ENCODE measurements at places on chromosomes 4 and X.

DNA sequence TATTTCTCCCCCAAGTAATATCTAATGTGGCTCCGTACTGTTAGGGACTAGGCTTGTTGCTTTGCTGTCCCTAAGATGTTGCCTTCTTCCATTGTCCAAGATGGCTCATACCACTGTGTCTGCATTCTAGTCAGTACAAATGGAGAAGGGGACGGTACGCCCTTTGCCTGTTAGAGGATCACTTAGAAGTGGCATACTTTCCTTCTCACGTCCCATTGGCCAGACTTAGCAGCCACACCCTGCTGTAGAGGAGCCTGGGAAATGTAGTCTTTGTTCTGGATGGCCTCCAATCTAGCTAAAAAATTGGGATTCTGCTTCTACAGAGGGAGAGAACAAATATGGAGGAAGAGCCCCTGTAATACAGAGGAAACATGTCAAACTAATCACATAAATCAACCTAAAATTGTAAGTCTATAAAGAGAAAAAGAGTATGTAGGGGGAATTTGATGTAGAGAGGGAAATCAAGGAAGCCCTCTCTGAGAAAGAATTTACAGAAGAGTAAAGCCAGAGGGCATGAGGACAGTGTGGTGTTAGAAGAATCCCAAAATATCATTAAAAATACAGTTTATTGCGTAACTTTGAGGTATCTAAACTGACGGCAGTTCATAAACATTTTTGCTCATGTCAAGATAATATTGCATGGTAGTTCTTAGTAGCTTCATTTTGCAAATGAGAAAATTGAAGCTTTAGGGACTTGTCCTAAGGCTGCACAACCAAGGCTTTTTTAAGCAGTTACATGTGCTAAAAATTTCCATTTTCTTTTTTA, 15.1 kb downstream of the PRIMPOL start:
- DNase-seq: no peak

DNA sequence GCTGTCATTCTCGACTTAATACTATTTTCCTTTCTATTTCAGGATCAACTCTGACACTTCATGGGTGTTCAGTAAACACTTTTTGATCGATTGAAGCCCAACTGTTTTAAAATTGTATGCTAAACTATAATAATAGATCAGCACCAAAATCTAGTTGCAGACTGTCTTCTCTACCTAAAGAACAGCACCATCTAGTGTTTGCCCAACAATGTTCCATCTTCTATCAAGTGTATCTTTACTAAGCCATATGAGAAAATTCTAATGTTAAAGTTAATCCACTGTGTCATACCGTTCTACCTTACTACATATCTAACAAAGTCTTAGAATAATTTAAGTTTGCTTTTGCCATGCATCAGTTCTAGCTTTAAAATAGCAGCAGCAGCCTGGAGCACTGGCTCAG, 113.0 kb upstream of the PRDX4 start:
- no peak for DNase-seq

- DNase-seq: no peak
These were observed 39.8 kb upstream of the RBM47 start for GRCh38 chr4:40669504-40669903.

DNA sequence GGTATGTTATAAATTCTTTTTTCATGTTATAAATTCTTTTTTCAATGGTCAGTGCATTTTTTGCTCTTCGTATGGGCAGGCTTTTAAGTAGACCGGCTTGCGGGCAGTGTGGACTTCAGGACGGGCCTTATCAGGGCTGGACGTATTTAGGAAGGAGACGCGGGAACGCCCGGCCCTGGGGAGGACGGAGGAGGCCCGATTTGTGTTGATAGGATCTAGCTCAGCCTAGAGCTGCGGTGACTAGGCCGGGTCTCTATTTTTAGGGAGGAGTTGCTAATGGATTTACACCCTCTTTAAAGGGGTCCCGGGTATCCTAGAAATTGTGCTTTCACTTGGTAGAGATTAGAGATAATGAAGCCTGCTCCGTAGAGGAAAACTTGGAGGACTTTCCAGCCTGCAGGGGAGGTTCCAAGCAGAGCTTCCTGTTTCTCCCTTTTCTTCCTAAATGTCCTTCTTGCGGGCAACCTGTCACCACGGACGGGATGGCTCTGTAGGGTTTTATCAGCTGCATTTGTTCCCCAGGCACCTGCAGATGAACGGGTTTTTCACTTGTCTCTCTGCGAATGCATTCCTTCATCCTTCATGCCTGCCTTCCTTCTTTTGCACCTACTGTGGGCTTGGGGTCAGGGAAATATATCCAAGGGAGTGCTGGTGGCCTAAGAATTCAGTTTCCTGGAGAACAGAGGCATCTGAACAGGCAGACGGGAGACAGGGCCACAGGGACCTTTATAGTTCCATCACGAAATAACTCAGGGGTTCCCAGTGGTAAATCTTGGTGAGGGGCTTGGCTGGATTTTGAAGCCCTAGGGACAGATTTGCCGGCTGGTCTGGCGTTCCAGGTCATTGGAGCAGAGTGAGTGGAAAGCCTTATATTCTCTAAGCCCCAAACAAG, 1.4 kb downstream of the CD99 start:
- peak; percentile 76 for DNase-seq

GRCh38 chrX:53071604-53072417, 10.4 kb upstream of the TSPYL2 start:
- peak; percentile 53 for DNase-seq

GRCh38 chr4:26163425-26164362, 157.1 kb upstream of the RBPJ start:
- no peak for DNase-seq

GRCh38 chr4:19187096-19187495, 1064.6 kb upstream of the SLIT2 start:
- DNase-seq: peak; percentile 29

GRCh38 chrX:110920991-110921390, 125.4 kb upstream of the CHRDL1 start:
- no peak for DNase-seq

GRCh38 chr4:104205116-104205515, 289.6 kb downstream of the CXXC4 start:
- DNase-seq: no peak

DNA sequence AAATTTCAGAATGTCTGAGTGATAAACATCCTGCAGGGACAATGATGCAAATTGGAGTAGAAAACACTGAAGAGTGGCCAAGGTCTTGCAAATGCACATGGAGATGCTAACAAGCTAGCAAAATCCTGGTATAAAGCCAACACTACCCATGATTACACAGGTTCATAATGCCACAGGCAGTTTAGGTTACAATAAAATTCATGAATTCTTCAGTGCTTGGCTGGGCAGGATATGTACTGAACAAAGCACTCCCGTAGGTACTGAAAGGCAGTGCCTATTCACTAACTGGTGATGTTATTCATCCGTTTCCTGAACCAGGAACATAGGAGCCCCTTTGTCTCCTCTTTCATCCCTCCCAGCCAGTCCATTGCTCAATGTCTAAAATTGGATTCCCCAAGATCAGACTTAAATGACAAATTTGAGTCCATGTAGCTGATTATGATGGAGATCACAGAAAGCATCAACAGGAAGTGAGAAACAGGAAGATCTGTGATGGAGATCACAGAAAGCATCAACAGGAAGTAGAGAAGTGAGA, 244.5 kb downstream of the DMD start:
- no peak for DNase-seq

GRCh38 chrX:145818186-145819113, 821 bp downstream of the SLITRK2 start:
- no peak for DNase-seq

DNA sequence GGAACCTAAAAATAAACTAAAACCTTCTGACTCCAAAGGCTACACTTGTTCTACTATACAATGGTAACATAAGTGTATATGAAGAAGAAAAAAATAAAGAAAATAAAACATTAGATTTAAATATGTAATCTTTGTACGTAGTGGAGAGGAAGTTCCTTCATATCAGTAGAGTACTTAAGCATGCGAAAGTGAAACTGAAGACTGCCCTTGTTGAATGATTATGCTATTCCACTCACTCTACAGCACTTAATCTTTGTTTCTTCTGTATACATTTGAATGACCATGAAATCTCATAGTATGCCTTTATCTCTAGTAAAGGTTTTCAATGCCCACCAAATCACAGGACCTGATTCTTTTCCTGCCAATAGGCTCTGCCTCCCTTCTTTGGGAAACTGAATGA, 78.9 kb downstream of the NDST3 start:
- DNase-seq: no peak

DNA sequence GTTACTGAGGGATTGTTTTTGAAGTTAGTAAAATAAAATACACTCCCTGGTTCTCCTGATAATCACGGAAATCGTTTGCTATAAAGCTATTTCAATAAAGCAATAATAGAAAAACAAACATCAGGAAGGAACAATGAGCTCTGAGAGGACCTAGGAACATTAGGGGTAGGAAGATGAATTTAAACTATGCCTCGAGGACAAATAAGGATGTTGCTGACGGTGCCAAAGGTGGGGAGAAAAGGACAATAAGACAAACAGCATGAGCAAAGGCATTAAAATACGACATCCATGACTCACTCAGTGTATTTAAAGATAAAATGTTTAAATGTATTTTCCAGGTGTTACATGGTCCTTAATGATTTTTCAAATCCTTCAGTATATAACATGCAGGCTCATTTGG, 110.3 kb downstream of the MTNR1A start:
- DNase-seq: no peak

GRCh38 chrX:53135581-53135980, 41.6 kb downstream of the KANTR start:
- DNase-seq: no peak

DNA sequence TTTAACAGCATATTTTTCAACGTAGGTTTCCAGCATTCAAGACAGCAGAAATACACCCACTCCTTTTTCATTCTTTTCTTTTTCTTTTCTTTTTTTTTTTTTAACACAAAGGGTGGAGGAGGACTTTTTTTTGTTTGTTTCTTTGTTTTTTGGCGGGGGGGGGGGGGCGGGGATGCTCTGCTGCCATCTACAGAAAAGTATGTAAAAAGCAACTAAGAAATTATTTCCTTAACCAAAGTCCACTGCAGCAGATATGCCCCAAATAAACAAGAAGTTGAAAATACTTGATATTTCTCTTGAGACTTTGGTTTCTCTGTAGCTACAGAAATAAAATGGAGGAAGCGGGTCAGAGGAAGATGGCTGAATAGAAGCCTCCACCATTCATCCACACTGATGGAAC, 63.2 kb upstream of the PBDC1 start:
- DNase-seq: no peak

DNA sequence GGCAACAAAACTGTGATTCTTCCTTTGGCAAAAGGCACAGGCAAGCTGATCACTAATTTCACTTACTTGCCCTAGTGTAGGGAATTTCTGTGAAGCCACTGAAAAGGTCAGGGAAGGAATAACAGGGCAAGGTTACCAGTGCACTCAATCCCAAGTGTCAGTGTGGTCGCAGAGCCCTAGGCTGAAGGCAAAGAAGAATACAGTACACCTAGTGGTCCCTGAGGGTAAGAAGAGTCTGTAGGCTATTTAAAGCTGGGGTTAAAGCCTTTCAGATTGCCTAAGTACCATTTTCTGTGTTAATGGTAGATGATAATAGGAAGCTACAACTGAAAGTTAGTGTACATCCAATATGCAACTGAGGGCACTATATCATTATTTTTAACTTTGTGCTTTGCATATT, 173.6 kb upstream of the NRK start:
- no peak for DNase-seq

- peak; percentile 37 for DNase-seq
These were observed 886.2 kb downstream of the ARAP2 start for GRCh38 chr4:35358001-35358584.

- no peak for DNase-seq
These were observed 230.4 kb upstream of the PPP1R2C start for GRCh38 chrX:43008356-43008755.

- DNase-seq: peak; percentile 26
These were observed 40.0 kb downstream of the VGLL1 start for GRCh38 chrX:136572030-136572429.

GRCh38 chr4:113618205-113618604, 143.3 kb downstream of the CAMK2D start:
- no peak for DNase-seq

DNA sequence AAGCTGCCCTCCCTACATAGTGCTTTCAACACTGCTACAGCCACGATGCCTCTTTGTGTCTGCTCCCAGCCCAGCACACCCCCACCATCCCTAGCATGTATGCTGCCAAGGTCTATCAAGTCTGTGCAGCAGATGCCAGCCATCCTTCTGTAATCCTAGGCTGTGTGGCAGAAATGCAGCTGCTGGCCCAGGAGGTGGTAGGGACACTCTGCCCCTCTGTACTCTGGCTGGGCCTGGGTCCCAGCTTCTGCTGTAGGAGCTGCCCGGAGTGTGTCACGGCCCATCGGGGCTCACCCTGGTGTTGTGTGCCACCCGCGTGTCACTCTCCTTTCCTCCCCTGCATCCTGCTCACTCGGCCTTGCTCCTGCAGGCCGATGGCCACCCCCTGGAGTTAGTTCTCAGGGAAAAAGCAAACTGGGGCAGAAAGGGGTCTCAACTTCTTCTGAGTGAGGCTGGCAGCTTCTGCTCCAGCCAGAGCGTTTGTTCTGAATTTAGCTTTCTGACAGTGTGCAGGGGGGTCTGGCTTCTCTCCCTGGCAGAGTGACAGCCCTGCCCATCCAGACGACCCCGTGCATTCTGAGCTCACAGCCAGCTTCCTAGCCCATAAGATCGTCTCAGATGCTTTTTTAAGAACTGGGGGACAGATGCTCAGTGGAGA, 22.7 kb downstream of the PSAPL1 start:
- no peak for DNase-seq

DNA sequence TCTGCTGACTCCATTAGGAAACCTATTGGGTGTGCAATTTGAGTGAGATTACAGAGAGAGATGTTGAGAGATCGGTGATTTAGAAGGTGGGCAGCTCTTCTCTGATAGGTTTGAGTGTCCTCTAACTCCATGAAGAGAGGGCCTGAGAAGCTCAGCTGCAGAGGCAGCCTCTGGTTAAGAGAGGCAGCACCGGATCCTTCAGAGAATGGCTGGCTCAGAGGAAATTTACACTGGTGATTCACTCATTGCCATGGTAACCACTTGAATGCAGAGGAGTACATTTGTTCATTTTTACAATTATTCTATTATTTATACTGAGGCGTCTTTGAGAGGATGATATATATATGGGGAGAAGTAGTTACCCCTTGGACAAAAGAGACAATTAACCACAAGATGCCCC, 171.7 kb downstream of the PDGFRA start:
- DNase-seq: no peak

- DNase-seq: peak; percentile 54
These were observed 202.0 kb downstream of the RRAGB start for GRCh38 chrX:55919367-55920221.

GRCh38 chrX:74179499-74179898, 124.5 kb upstream of the ZCCHC13 start:
- no peak for DNase-seq

GRCh38 chrX:120794525-120794975, 81.1 kb downstream of the CT47B1 start:
- peak; percentile 45 for DNase-seq

GRCh38 chr4:83267121-83267829, 17.3 kb downstream of the COQ2 start:
- DNase-seq: peak; percentile 9

DNA sequence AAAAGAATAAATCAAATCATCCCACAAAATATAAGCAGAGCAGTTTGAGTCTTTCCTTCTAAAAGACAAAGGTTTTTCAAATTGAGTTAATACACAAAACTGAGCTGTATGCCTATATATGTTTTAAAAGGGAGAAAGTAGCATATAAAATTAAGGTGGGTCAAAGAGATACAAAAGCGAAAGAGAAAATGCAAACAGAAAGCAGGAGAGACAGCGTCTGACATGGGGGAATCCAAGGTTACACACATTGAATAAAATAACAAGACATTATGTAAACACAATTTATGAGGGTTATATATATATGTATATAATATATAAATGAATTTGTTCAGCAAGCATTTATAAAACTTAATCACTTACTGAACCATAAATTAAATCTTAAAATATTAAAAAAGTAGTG, 276.1 kb upstream of the LCORL start:
- no peak for DNase-seq

- no peak for DNase-seq
These were observed 338 bp upstream of the KLHL2 start for GRCh38 chr4:165207016-165207430.

Measured in trophoblast cell (in vitro differentiated cells and primary cell).